ENCODE measurements at places on chromosomes 16 and 17.

DNA sequence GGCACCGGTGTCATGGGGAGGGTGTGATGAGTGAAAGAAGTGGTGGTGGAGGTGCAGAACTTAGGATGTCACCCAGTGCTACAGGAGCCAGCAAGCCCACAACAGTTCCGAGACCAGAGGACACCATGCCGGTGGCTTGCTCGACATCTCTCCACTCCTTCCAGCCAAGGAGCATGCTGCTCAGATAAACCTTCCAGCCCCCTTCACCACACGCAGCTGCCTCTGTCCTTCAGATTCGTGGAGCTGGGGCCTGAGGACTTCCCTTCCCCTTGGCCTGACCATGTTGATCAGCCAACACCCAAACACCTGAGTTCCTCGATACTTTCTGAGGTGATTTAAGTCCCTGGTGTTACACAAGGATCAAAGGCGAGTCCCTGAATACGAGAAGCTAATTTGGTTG lies 188.8 kb upstream of the FOXF1 start:
- DNase-seq: no peak

GRCh38 chr17:6574687-6575595 lies 18.6 kb upstream of the PITPNM3 start:
- DNase-seq: peak; percentile 16

- DNase-seq: peak; percentile 8
Observed at GRCh38 chr17:79923974-79924638, 84.9 kb upstream of the CBX4 start.

DNA sequence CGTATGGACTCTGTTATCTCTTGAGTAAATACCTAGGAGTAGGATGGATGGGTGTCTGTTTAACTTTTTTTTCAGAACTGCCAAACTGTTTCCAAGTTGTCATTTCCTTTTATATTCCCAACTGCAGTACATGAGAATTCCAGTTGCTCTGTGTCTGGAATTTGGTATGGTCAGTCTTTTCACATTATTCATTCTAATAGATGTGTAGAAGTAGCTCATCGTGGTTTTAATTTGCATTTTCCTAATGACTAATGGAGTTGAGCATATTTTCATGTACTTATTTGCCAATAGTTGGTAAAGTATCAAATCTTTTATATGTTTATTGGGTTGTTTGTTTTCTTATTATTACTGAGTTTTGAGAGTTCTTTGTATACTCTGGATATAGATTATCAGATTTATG lies 27.0 kb downstream of the MRTFB start:
- DNase-seq: no peak
